ENCODE measurements at places on chromosomes 3 and 15. TPM values are rescaled to one million over a fixed set of nuclear protein-coding genes. Genes with fewer than 3 reads are reported as not detected.

Gene EIF4G1
- 236 TPM for total RNA-seq

Gene C3orf22
- not detected for total RNA-seq

Gene EEFSEC
- total RNA-seq, result 14.0 TPM

Gene CLDND1
- 431 TPM for total RNA-seq

Gene PRTG
- total RNA-seq, result not detected

Gene ZNF774
- total RNA-seq, result 0.78 TPM

Gene FBXL2
- total RNA-seq, result not detected

Gene SH3GL3
- not detected for total RNA-seq

Gene CAV3
- not detected for total RNA-seq

Gene ZIC1
- total RNA-seq, result not detected

Gene MTHFS
- 21.3 TPM for total RNA-seq

Gene LDHAL6B
- not detected for total RNA-seq

Gene ZNF620
- 3.7 TPM for total RNA-seq

Gene SCN5A
- 0.12 TPM for total RNA-seq

Gene MUC4
- not detected for total RNA-seq

Gene TOMM70
- total RNA-seq, result 34.7 TPM

Gene TRH
- not detected for total RNA-seq

Gene POTEB3
- total RNA-seq, result not detected

Gene AADACL2
- not detected for total RNA-seq

Gene JMJD7
- total RNA-seq, result 78.5 TPM

Gene KIF7
- total RNA-seq, result not detected

Gene SECISBP2L
- 64.3 TPM for total RNA-seq

Gene LINGO1
- not detected for total RNA-seq

Gene IQSEC1
- total RNA-seq, result 79.3 TPM

Gene GLDN
- total RNA-seq, result not detected

Gene CTXND1
- not detected for total RNA-seq

Gene TMEM45A
- 0.23 TPM for total RNA-seq

Gene GABRG3
- not detected for total RNA-seq

Gene IMPG2
- total RNA-seq, result 0.81 TPM

Gene GOLGA8J
- total RNA-seq, result not detected

Gene NPAP1
- not detected for total RNA-seq

Gene AGBL1
- total RNA-seq, result not detected

Gene ASB14
- not detected for total RNA-seq

Gene STX19
- not detected for total RNA-seq

Gene ZNF385D
- total RNA-seq, result not detected

Gene BBS4
- total RNA-seq, result 19.1 TPM

Gene VEPH1
- total RNA-seq, result not detected

Gene NR2E3
- not detected for total RNA-seq

Gene SLC22A13
- 0.44 TPM for total RNA-seq

Gene PPARG
- total RNA-seq, result 0.99 TPM

Gene ADAMTS9
- total RNA-seq, result not detected

Gene SLCO2A1
- not detected for total RNA-seq

Gene ZDHHC3
- 41.9 TPM for total RNA-seq

Gene CATSPER2
- 12.8 TPM for total RNA-seq

Gene ITIH1
- total RNA-seq, result not detected

Gene CHDH
- 0.47 TPM for total RNA-seq

Gene TMCO5A
- not detected for total RNA-seq

Gene KLHL40
- total RNA-seq, result not detected

Gene FEZF2
- not detected for total RNA-seq

Gene GRAMD1C
- total RNA-seq, result 2.8 TPM

Gene MAGI1
- 0.20 TPM for total RNA-seq

Gene FILIP1L
- total RNA-seq, result not detected

Gene DGKG
- not detected for total RNA-seq

Gene HSPBAP1
- 23.2 TPM for total RNA-seq

Gene IL16
- total RNA-seq, result 392 TPM

Measured in CD4-positive, alpha-beta memory T cell (primary cell).